ENCODE measurements at places on chromosomes 16 and 17.

DNA sequence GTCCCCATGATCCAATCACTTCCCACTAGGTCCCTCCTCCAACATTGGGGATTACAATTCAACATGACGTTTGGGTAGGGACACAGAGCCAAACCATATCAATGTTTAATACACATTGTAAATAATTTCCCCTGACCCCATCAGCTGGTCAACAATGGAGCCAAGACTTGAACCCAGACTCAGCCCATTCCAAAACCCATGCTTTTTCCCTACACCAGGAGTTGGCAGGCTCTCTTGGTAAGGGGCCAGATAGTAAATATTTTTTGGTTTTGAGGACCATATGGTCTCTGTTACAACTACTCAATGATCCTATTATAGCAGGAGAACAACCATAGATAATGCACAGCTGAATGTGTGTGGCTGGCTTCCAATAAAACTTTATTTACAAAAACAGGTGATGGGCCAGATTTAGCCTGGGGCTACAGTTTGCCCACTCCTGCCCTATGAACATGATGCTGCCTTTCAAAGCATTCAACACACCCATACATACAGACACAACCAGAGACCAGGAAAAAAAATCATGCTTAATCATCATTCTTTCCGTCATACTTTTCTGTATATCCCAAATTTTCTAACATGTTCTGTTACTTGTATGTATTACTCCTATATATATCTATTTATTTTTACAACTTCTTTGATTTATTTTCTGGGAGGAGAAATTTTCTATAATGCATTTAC lies 22.1 kb upstream of the MSI2 start:
- DNase-seq: no peak

- no peak for DNase-seq
Observed at GRCh38 chr16:794853-795466, 5.6 kb downstream of the GNG13 start.

GRCh38 chr17:49100601-49101000 lies 32.0 kb upstream of the B4GALNT2 start:
- no peak for DNase-seq

DNA sequence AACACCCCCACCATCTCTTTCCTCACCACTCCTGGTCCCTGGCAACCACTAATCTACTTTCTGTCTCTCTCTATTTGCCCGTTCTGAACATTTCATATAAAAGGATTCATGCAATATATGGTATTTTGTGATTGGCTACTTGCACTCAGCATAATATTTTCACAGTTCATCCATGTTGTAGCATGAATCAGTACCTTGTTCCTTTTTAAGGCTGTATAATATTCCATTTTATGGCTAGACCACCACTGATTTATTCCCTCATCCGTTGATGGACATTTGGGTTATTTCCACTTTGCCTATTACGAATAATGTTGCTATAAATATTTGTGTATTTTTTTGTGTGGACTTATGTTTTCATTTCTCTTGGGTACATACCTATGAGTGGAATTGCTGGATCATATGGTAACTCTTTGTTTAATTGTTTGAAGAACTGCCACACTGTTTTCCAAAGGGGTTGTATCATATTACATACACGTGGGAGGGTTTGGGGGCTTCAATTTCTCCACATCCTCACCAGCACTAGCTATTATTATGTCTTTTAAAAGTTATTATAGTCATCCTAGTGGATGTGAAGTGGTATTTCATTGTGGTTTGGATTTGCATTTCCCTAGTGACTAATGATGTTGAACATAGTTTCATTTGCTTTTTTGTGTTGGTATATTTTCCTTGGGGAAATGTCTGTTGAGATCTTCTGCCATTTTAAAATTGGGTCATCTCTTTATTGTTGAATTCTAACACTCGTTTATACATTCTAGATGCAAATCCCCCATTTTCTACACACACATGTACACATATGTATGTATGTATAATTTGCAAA lies 26.3 kb downstream of the SEC14L5 start:
- no peak for DNase-seq

DNA sequence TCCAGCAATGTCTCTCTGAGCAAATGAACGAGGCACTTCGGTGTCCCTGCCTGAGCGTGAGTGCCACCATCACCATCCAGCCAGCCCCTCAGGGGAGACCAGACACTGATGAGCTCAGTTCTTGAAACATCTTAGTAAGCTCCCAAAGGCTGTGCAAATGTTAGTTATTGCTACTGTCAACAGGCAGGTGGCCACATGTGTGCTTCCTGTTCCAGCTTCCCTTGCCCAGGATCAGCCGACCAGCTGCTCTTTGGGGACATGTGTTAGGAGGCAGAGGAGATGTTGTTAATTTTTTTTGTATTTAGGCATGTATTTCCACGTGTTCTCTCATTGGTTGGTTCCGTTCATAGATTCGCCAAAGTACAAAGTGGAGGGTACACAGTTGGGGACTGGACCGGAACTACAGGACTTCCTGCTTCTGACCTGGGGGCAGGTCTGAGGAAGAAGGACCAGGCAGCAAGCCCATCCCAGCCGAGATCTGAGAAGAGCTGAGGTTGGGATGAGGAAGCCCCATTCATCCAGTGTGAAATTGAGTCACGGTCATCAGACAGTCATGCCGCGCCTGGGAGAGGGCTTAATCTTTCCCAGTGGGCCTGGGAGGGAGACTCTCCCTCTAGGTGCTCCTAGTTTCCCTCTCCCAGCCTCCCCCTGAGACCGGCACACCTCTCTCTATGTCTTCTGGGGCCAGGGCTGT lies 3.8 kb downstream of the TTYH2 start:
- DNase-seq: no peak

DNA sequence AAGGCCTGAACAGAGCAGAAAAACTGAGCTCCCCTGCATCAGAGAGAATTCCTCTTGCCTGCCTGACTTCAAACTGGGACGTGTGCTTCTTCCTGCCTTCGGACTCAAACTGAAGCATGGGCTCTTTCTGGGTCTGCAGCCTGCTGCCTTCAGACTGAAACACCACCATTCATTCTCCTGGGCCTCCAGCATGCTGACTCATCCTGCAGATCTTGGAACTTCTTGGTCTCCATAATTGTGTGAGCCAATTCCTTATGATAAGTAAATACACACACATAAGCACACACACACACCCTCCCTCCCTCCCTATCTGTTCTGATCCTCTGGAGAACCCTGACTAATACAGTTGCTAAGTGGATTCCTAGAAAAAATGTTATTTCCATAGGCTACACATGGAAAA lies 874.3 kb upstream of the EEF2KMT start:
- DNase-seq: no peak

DNA sequence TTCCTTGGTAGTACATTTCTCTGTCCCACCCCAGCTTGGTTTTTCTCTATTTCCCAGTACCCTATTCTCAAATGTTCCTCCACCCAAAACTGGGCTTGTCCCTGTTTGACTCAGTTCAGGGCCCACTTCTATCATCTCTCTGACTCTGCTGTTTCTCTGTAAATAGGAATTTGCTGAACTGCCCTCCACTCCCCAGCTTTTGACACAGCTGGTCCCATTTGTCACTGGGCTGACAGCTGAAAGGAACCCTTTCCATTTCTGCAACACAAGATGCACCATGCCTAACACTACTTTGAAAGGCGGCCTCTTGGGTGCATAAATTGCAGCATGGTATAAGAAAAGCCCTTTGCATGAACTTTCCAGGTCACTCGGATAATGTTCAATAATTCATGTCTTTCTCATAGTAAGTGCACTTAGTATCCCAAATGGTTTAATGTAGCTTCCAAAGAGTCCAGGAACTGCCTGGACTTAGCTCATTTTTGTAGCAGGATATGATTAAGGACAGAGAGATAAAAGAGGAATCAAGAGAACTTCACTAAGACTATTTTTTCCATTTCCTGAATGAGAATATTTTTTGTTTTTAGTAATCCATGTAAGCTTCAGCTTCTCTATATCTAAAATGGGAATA lies 256.7 kb downstream of the CDH11 start:
- DNase-seq: no peak

- DNase-seq: no peak
Observed at GRCh38 chr16:68236826-68237242, 907 bp upstream of the ESRP2 start.

GRCh38 chr17:81927653-81928543 lies at the start of gene MAFG:
Gene MAFG, minus strand, starts transcription at chr17:81927735. Its CDS starts 4,550 bp downstream, at chr17:81923185.
- DNase-seq: peak; percentile 77

All from stimulated activated CD8-positive, alpha-beta memory T cell treated with anti-CD3 and anti-CD28 coated beads, Interleukin-7, amount 100 ng/mL, for 4 hours (primary cell).